Forelimb muscle (tissue), 1 donor: ENCODE measurements at places on chromosomes 7 and 10. TPM values are rescaled to one million over a fixed set of nuclear protein-coding genes. Genes with fewer than 3 reads are reported as not detected.

DNA sequence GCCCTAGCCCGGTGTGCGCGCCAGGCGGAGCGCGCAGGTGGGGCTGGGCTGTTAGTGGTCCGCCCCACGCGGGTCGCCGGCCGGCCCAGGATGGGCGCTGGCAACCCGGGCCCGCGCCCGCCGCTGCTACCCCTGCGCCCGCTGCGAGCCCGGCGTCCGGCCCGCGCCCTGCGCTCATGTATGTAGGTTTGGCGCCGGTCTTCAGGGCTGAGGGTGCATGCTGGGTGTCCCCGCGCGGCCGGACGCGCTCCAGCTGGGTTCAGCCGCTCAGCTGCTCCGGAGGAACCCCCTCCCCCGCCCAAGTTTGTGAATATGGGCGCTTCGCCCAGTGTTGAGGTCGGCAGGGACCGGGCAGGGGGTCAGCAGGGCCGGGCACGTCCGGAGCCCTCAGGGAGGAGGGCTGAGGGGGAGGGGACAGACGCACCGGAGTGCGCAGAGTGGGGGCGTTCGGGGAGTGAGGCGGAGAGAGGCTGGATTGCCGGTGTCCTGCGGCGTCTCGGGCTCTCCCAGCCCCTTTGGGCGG lies 559 bp downstream of the VWC2 start:
- DNase-seq: no peak

Gene FZD1
- polyA plus RNA-seq: 12.0 TPM

- no peak for DNase-seq
These were observed 96.0 kb upstream of the JCAD start for GRCh38 chr10:30155401-30155800.

DNA sequence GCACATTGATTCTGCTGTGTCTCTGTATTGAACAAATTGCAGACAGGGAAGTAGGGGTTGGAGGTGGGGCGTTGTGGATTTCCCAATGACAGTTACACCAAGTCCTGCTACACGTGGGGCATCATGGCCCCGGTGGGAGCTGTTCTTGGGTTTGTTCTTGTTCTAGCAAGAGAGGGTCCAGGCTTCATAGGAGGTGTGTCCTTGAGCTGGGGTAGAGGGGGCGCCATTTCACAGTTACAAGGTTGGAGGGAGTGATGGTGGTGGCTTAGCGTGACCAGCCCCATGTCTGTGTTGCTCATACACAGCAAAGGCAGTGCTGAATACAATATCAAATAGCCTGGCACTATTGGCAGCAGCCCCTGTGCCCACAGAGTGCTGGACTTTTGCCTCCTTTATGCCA lies 15.7 kb downstream of the SH2D4B start:
- DNase-seq: no peak

Gene UCN3
- polyA plus RNA-seq: not detected

Gene NOS3
- 5.5 TPM for polyA plus RNA-seq

DNA sequence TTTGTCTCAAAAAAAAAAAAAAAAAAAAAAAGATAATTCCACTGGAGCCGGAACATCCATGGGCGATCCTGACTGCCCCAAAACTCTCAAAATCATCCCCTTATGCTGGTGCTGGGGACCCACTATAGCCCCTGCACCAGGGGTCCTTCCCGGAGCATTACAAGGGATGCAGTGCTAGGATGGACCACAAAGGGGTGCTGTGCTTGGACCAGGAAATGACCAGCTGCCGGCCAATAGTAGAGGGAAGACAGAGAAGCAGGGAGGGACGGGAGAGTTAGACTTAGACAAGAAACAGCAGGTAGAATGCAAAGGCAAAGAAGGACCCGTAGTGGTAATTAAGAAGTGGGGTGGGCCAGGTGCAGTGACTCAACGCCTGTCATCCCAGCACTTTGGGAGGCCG lies 40.5 kb downstream of the RCC1L start:
- no peak for DNase-seq

Gene TET1
- 8.2 TPM for polyA plus RNA-seq

GRCh38 chr7:144720710-144721109 lies 115.1 kb downstream of the TPK1 start:
- no peak for DNase-seq

DNA sequence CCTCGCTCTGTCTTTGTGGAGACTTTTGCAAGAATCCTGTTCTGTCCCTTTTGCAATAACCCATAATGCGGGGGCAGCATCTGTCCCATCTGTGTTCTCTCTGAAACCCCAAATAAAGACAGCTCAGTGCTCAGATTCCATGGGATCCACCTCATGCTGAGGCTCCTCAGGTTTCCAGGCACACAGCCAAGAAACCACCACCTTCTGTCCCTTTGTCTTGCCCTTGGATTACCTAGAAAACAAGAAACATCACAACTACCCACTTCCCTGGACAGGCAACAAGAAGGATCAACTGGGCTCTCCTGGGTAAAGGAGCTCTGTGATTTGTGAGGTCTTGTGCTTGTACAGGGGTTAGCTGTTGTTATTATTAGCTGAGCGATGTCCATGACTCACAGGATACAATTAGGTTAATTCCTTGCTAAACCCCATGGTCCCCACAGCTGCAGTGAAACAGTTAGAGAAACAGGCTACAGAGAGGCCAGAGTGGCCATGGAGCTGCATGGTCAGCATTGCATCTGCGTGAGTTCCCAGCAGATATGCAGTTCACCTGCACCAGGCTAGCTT lies 50.2 kb downstream of the CXCL12 start:
- DNase-seq: peak; percentile 11

DNA sequence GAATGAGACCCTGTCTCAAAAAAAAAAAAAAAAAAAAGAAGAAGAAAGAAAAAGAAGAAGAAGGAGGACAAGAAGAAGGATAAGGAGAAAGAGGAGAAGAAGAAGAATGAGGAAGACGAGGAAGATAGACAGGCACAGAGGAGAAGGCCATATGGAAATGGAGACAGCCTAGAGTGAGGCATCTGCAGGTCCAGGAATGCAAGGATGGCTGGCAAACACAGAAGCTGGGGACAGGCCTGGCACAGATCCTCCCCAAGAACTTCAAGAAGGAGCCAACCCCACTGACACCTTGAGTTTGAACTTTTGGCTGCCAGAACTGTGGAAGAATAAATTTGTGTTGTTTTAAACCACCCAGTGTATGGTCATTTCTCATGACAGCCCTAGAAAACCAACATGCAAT lies 38.9 kb downstream of the SPOCK2 start:
- DNase-seq: no peak

- DNase-seq: no peak
These were observed 64.6 kb downstream of the HGF start for GRCh38 chr7:81705206-81705605.

DNA sequence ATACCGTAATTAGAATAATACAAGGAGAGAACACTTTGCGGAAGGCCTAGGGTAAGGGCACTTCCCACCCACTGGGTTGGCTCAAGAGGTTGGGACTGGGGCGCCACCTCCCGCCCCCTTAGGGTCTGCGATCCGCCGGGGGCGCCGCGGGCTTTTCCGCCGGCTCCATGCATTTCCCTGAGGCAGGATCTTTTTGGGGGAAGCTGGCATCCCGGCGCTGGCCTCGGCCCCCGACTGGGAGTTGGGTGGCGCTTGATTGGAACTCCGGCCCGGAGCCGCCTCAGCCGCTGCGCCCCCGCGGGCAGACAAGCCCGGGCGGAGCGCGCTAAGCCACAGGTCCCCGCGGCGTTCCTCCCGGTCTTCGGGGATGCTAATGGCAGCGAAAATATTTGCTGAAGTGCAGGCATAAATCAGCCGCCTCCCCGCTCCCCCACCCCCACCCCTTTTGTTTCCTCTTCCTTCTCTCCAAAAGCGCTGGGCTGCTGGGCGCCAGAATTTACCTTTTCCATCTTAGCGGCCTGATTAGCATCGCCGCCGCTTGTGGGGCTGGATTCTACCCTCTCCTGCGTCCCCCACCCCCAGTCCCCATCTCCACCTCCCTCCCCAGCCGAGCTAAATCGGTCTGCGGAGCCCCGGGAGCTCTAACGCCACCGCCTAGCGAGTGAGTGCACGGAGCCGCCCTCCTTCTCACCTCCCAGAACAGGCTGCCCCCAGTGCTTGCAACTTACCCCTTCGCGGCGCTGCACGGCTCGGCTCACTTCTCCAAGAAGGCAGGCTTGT lies 5.1 kb downstream of the UNC5B start:
- no peak for DNase-seq

- no peak for DNase-seq
These were observed 62.6 kb downstream of the ASB13 start for GRCh38 chr10:5603848-5604170.

Gene SEMA3E
- polyA plus RNA-seq: 1.6 TPM

Gene FAM180A
- polyA plus RNA-seq: 0.10 TPM

- no peak for DNase-seq
These were observed 1.4 kb downstream of the OR6B1 start for GRCh38 chr7:144001543-144001942.

DNA sequence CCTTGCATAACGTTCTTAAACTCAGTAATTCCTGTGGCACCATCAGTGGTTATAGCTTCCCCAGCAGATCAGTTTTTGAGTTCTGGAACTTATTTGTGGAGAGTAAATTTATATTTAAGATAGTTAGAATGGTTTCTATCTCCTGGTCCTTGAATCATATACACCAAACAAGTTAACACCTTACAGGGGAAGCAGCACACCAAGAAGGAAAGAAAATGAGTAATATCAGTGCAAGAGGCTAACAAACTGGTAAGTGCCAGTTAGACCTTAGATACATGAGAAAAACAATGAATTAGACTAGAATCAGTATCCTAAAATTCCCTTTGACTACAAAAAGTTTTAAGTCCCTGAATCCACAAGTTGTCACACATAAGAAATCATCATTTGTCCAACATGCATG lies 54.2 kb downstream of the ABI1 start:
- DNase-seq: no peak

- no peak for DNase-seq
These were observed 215.2 kb downstream of the RPS24 start for GRCh38 chr10:78248651-78249464.

DNA sequence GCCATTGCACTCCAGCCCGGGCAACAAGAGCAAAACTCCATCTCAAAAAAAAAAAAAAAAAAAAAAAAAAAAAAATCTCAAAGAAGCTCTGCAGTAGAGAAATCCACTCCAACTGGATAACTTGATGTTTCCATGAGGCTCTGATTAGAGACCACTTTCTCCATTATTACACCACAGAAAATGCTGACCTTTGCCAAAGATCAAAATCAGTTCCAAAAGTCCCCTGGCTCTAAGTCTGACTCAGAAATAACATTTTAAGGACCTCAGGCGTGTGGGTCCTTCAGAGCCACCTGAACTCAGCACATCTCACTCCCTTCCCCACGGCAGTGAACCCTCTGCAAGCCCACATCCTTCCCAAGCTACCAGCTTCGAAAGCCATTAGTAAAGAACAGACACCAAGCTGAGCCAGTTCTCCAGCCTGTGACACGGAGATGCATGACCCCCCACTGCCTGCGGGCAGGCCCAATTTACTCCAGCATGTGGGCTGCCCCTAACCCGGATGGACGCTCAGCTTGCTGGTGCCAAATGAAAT lies 13.8 kb upstream of the TMEM120A start:
- DNase-seq: no peak

- DNase-seq: no peak
These were observed 57.0 kb downstream of the STRA8 start for GRCh38 chr7:135290594-135290993.

Gene SEPTIN7
- polyA plus RNA-seq: 340 TPM

- no peak for DNase-seq
These were observed 220.3 kb downstream of the SNX13 start for GRCh38 chr7:17719998-17720397.

- no peak for DNase-seq
These were observed 86.9 kb downstream of the JAZF1 start for GRCh38 chr7:28093623-28094232.

- DNase-seq: no peak
These were observed 13.7 kb downstream of the ADGRA1 start for GRCh38 chr10:133101416-133101810.

DNA sequence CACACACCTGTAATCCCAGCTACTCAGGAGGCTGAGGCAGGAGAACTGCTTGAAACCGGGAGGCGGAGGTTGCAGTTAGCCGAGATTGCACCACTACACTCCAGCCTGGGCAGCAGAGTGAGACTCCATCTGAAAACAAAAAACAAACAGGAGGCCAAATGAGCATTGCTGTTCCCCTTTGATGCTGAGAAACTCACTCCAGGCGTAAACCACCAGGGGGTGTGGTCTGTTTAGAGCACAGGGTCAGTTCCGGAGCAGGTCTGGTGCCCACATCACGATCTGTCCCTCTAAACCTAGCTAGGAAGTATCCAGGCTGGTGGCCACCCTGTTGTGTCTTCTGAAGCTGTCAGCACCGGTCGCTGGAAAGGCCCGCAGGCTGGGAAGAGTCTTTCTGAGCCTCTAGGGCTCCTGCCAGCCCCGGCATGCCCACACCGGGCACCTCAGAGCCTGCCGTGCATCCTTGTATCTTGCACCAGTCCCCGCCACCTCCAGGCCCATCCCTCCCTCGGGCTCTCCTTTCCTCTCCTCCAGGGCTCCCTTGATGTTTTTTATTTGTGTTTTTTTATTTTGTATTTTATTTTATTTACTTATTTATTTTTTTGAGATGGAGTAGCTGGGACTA lies 66.3 kb upstream of the SH2B2 start:
- no peak for DNase-seq

GRCh38 chr10:113746217-113746957 lies 5.1 kb upstream of the PLEKHS1 start:
- no peak for DNase-seq

DNA sequence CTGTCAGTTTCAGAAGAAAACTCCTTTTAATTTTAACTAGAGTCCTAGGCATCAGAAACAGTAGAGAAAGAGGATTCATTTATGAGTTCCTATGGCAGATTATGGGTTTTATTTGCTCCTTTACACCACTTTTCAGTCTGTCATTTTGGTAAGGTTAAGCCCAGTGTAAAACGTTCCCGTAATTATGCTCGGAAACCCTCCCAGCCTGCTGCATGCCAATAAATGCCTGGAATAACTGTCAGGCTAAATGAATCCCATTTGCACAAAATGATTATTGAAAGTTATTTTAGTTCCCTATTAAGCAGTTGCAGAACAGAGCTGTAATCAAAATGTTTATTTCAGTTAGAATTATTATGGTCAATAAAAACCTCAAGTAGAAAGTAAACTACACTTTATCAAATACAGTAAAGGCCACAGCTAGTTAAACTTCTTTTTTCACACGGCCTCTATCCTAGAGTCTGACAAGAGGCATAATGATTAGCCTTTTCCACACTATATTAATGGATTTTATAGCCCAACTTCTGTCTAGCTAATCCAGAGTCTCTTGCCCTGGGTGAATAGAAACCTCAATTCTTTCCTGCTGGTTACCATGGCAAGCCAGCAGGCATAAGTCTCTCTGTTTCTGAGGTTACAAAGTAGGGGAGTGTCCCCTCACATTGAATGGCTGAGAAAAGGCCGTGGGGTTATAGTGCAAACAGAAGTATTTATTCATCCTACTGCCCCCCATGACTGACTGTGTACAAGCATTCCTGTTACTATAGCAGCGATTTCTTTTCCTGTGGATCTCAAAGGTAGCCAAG lies 80.8 kb upstream of the NPVF start:
- no peak for DNase-seq

Gene ARPC1B
- 35.0 TPM for polyA plus RNA-seq
